Urinary bladder (tissue), 4 donors: ENCODE measurements at places on chromosomes 3 and 15. TPM values are rescaled to one million over a fixed set of nuclear protein-coding genes. Genes with fewer than 3 reads are reported as not detected.

The A4GNT gene
- not detected for polyA plus RNA-seq

The SOX2 gene
- 2.2 TPM for polyA plus RNA-seq

The IMPG2 gene
- polyA plus RNA-seq, result 0.16 TPM

The PLA1A gene
- polyA plus RNA-seq, result 1.2 TPM

The GOLGA8A gene
- 13.3 TPM for polyA plus RNA-seq

The CD86 gene
- 3.4 TPM for polyA plus RNA-seq

The ACTC1 gene
- polyA plus RNA-seq, result 1,546 TPM
